ENCODE measurements at places on chromosomes 13 and 19.
A peak's percentile ranks its signal among the peaks of the same experiment; 100 is the strongest.

DNA sequence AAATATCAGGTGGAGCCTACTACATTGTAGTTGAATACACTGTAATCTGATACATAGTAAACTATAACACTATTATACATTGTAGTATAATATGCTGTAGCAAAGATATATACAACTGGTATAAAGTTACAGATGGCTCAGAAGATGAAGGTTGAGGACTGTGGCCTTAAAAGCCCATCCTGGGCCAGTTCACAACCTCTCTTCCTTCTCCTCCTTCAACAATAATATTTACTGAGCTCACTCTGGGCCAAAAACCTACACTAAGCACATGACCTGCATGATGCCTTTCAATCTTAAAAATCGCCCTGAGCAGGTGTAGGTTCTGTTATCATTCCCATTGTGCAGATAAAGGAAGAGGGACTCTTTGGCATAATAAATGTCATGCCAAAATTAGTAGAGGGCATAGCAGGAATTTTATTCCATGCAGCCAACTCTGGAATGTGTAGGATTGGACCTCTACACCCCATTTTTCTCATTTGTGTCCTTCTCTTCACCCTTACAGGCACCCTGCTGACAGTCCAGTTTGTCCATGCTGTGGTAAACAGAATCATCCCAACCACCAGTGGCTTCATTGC lies 14.6 kb upstream of the SIN3B start:
- DNase-seq = no peak

DNA sequence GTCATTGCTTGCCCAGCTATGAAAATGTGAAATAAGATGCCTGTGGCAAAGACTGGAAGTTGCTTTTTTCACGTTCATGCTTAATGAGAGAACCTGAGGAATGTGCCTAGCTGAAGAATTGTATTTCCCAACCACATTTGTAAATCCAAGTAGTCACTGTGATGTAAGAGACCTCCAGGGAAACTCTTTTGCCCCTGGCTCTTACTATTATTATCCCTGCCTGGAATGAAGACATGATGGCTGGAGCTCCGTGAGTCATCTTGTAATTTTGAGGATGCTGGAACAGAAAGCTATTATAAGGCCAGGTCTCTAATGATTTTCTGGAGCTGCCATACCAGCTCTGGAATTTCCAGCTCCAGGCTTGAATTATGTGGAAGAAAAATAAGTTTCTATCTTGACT lies 894.3 kb downstream of the DIAPH3 start:
- DNase-seq = no peak

DNA sequence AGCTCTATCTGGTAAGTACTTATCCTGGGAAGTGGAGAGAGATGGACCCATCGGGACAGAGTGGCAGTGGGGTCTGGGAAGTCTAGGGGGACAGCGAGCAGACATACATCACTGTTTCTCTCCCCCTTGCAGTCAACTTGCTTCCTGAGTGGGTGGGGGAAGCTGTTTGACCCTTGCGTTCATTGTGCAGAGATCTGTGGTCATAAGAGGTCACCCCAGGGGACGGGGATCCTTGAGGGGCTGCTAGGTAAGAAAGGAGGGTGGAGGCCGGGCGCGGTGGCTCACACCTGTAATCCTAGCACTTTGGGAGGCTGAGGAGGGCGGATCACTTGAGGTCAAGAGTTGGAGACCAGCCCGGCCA lies 474 bp downstream of the ARHGEF18 start:
- no peak for DNase-seq

DNA sequence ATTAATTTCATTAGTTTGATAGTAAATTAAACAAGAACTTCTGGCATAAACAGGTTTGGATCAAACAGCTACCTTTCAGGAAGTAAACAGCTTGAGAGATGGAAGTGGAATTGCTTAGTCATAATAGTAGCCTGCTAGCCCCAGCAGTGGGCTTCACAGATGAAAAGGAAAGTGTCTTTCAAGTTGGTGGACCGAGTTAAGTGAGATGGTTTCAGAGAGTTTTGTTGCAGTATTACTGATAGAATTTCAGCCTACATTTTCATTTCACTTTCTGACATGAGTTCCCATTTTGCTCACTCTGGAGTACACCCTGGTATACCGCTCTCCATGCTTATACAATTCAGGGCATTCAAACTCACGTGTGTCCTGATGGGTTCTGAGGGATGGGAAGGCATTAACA lies 2.0 kb upstream of the PTOV1 start:
- no peak for DNase-seq

GRCh38 chr19:46718157-46718933 lies 1.4 kb upstream of the PRKD2 start:
- DNase-seq = peak; percentile 59

GRCh38 chr13:80058626-80059025 lies 282.3 kb downstream of the SPRY2 start:
- no peak for DNase-seq

Measured in memory B cell (primary cell).